ENCODE measurements at places on chromosomes 16 and 17.

DNA sequence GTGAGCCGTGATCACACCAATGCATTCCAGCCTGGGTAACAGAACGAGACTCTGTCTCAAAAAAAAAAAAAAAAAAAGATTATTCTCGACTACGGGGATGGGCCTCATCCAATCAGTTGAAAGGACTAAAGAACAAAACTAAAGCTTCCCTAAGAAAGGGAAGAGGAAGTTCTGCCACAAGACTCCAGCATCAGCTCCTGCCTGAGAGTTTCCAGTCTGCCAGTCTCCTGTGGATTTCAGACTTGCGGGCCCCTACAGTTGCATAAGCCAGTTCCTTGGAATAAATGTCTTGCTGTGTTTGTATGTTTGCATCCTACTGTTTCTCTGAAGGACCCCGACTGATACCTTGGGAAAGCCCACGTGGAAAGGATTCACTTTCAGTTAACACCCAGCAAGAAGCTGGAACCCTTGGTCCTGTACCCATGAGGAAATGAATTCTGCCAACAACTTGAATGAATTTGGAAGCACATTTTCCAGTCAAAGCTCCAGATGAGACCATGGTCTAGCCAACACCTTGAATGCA is 26.3 kb upstream of the FZD2 start:
- DNase-seq = no peak
- H3K4me1 ChIP-seq = peaks cover 5% of the 10 kb centered on the region
- H3K4me3 ChIP-seq = no peak overlapping the region
- H3K27me3 ChIP-seq = no peaks in the 10 kb centered on the region

GRCh38 chr17:9308069-9308468 is 267.6 kb downstream of the STX8 start:
- DNase-seq = no peak
- H3K4me1 ChIP-seq = no peaks in the 10 kb centered on the region
- no peak overlapping the region for H3K27ac ChIP-seq
- no peak overlapping the region for H3K4me3 ChIP-seq

GRCh38 chr17:44926821-44927525 is 11.7 kb upstream of the GFAP start:
- no peaks in the 10 kb centered on the region for H3K4me1 ChIP-seq
- H3K4me3 ChIP-seq = no peak overlapping the region
- H3K27ac ChIP-seq = no peak overlapping the region
- no peaks in the 10 kb centered on the region for H3K36me3 ChIP-seq
- H3K27me3 ChIP-seq = no peaks in the 10 kb centered on the region
- DNase-seq = no peak

DNA sequence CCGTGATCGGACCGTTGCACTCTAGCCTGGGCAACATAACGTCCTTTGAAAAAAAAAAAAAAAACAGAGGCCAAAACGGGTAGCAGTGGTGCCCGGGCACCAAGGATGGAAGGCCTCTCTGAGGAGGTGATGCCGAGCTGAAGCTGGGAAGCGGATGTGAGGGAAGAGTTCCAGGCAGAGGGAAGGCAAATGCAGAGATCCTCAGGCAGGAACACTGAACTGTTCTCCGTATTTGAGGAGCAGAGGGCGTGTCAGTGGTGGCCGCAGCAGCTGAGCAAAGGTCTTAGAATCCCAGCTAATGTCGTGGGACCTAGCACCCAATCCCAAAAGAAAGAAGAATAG is 656 bp upstream of the KCTD13 start:
- H3K27ac ChIP-seq = peak overlapping the region; percentile 91
- peak; percentile 32 for DNase-seq
- peak overlapping the region; percentile 100 for H3K4me3 ChIP-seq
- H3K36me3 ChIP-seq = peaks cover 4% of the 10 kb centered on the region

DNA sequence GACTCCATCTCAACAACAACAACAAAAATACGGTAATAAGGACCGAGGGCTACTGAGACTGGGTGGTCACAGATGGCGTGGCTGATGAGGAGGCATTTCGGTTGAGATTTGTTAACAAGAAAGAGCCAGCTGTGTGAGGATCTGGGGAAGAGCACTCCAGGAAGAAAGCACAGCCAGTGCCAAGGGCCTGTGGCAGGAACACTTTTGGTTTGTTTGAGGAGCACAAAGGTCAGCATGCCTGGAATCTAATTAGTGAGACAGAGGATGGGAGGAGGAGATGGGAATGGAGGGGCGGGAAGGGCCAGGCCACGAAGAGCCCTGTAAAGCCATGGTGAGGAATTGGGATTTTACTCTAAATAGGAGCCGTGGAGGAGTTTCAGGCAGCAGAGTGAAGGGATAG is 24.9 kb downstream of the HASPIN start:
- H3K27me3 ChIP-seq = no peaks in the 10 kb centered on the region
- DNase-seq = no peak
- no peaks in the 10 kb centered on the region for H3K36me3 ChIP-seq
- no peaks in the 10 kb centered on the region for H3K4me1 ChIP-seq

- H3K27me3 ChIP-seq = no peaks in the 10 kb centered on the region
- H3K36me3 ChIP-seq = no peaks in the 10 kb centered on the region
- no peak overlapping the region for H3K4me3 ChIP-seq
- no peak for DNase-seq
- H3K27ac ChIP-seq = no peak overlapping the region
- H3K4me1 ChIP-seq = peaks cover 7% of the 10 kb centered on the region
These were observed 6.0 kb downstream of the PDZD9 start for GRCh38 chr16:21994856-21995465.

DNA sequence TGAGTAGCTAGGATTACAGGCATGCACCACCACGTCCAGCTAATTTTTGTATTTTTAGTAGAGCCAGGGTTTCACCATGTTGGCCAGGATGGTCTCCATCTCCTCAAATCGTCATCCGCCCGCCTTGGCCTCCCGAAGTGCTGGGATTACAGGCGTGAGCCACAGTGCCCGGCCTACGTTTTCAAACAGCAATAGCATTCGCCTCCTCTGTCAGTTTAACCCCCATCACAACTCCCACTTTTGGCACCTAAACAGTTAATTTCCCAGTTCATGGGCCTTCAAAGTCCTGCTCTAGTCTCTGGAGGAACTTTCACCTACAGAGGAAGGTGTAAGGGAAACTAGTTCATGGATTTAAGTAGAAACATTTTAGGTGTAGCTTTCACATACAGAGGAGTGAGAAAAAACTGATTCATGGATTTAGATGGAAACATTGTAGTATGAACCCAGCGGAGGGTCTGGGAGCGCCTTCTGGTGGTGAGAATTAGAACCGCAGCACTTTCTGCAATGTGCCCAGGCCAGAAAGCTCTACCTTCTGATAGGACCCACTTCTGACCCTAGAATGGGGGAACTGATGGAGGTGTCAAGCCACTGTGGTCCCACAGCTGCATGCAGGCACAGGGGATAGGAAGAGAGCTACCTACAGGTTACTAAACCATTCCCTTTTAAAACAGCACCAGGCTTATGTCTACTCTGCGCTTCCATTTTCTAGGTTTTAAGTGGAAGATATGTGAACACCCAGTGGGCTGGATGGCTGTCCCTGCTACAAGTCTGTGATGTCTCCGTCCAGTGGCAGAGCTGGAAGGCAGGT is 12.0 kb upstream of the MEOX1 start:
- H3K36me3 ChIP-seq = no peaks in the 10 kb centered on the region
- no peak for DNase-seq
- no peak overlapping the region for H3K4me3 ChIP-seq
- H3K4me1 ChIP-seq = peaks cover 19% of the 10 kb centered on the region
- H3K27ac ChIP-seq = no peak overlapping the region

DNA sequence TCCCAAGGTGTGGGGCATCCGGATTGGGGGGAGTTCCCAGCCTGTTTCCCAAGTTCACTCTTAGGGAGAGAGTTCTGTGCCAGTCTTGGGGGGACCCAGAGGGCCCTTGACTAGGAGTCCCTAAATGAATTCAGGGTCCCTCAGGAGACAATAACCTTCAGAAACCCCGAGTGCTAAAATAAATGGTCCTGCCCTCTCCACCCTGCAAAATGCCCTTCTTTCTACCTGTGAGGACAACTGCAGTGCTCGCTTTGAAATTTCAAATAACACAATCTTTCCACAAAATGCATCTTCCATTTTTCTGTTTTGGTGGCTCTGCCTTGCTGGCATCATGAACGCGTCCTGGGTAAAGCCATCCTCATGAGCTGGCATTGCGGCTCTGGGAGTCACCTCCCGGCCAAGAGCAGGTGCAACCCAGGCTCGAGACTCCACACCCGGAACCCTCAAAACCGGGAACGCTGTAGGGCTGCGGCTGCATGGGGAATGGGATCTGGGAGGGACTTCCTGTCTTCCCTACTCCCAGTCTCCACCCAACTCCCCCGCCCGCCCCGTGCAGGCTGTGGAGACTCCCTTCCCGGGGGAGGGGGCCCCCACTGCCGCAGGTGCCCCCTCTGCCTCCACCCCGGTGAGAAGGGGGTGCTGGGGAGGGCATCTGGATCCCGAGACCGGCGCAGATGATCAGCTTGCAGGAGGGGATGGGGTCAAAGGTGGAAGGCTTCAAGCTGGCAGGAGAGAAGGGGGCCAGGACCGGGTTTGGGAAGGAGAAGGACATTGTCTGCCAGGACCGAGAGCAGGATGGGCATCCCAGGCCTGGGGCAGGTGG is at the start of gene ZNF205:
Gene ZNF205, plus strand, starts transcription at position 529 of the 823 bp plus-strand sequence. CDS start 845 bp downstream, outside the sequence.
- peak within 1 kb of the TSS; percentile 42 for H3K27ac ChIP-seq
- no peaks in the 10 kb centered on the region for H3K27me3 ChIP-seq
- peak; percentile 82 for DNase-seq
- H3K36me3 ChIP-seq = peaks cover 24% of the 10 kb centered on the region

DNA sequence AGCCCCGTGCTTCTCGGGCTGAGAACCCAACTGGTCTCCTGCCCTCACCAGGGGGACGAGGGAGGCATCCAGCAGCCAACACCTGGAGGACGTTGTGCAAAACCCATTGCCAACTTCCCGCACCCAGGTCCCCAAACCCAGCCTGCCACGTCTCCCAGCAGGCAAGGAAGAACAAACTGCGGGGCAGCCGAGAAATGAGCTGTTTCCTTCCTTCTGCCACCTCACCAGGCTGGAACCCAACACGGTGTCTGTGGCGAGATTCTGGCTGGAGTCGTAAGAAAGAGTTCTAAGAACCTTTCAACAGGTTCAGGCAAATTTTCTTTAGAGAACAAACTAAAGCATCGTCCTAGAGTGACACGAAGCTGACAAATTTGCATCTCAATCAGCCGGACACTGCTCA is 3.6 kb downstream of the SLC43A2 start:
- H3K4me1 ChIP-seq = peaks cover 46% of the 10 kb centered on the region
- no peak overlapping the region for H3K27ac ChIP-seq
- H3K27me3 ChIP-seq = no peaks in the 10 kb centered on the region
- no peak overlapping the region for H3K4me3 ChIP-seq
- no peak for DNase-seq

DNA sequence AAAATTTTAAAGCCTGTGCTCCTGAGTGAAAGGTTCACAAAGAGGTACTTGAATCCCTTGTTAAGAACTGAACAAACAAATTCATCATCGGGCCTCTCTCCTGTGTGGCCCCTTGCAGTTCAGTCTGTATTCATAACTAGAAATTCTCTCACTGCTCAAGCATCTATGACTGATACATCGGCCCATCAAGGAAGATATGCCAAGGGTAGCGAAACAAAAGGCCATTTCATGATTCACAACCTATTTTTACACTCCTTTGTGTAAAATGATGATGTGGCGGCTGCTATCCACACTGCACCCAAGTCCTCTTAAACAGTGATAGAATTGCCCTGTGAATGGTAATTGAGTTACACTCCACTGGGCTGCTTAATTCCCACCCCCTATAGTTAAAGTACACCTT is 204.6 kb downstream of the STX8 start:
- no peaks in the 10 kb centered on the region for H3K36me3 ChIP-seq
- peaks cover 6% of the 10 kb centered on the region for H3K4me1 ChIP-seq
- H3K27me3 ChIP-seq = no peaks in the 10 kb centered on the region
- H3K4me3 ChIP-seq = no peak overlapping the region
- H3K27ac ChIP-seq = no peak overlapping the region
- DNase-seq = no peak

- H3K36me3 ChIP-seq = no peaks in the 10 kb centered on the region
- H3K4me3 ChIP-seq = no peak overlapping the region
- no peak overlapping the region for H3K27ac ChIP-seq
These were observed 32.1 kb downstream of the ASPA start for GRCh38 chr17:3507869-3508268.

DNA sequence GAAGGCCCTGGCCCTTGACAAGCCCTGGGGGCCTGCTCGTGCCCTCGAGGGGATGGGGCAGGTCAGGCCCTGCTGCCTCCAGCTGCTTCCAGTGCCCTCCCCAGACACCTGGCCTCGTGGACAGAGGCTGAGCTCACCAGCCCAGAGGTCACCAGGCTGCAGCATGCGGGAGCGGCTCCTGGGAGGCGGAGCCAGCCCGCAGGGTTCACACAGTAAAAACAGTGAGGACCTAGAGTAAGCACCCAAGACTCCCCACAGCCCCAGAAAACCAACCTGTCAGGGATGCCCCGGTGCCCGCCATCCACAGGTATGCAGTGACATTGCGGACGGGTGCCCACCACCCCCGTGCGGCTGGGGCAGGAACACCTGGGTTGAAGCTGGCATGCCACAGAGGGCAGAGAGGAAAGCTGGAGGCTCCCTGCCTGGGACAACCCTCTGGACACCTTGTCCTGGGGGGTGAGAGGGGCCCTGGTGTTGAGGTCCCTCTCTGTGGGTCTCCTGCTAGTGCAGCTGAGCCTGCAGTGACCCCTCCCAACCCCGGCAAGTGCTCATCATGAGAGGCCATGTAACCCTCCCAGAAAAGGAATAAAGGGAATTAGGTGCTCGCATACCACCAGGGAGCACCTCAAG is 62.1 kb downstream of the LMF1 start:
- peaks cover 43% of the 10 kb centered on the region for H3K36me3 ChIP-seq
- DNase-seq = peak; percentile 60
- H3K27me3 ChIP-seq = no peaks in the 10 kb centered on the region
- H3K4me1 ChIP-seq = no peaks in the 10 kb centered on the region
- no peak overlapping the region for H3K4me3 ChIP-seq
- H3K27ac ChIP-seq = no peak overlapping the region

GRCh38 chr16:22188595-22189442 is 17.3 kb upstream of the EEF2K start:
- peak overlapping the region; percentile 98 for H3K27ac ChIP-seq
- no peak overlapping the region for H3K4me3 ChIP-seq
- peaks cover 39% of the 10 kb centered on the region for H3K4me1 ChIP-seq
- no peaks in the 10 kb centered on the region for H3K36me3 ChIP-seq
- DNase-seq = peak; percentile 84

- no peak overlapping the region for H3K4me3 ChIP-seq
- H3K36me3 ChIP-seq = no peaks in the 10 kb centered on the region
- no peak overlapping the region for H3K27ac ChIP-seq
- H3K4me1 ChIP-seq = no peaks in the 10 kb centered on the region
- H3K27me3 ChIP-seq = no peaks in the 10 kb centered on the region
These were observed 77.9 kb downstream of the GOSR1 start for GRCh38 chr17:30554839-30555751.

- H3K27ac ChIP-seq = no peak overlapping the region
- no peaks in the 10 kb centered on the region for H3K36me3 ChIP-seq
- DNase-seq = no peak
These were observed 86.3 kb upstream of the RPL38 start for GRCh38 chr17:74117087-74117698.

- no peaks in the 10 kb centered on the region for H3K27me3 ChIP-seq
- peaks cover 15% of the 10 kb centered on the region for H3K4me1 ChIP-seq
- peaks cover 10% of the 10 kb centered on the region for H3K36me3 ChIP-seq
- no peak overlapping the region for H3K4me3 ChIP-seq
- DNase-seq = no peak
These were observed 10.0 kb downstream of the MAP2K3 start for GRCh38 chr17:21294321-21295035.
